ENCODE measurements at places on chromosomes 1 and 21. TPM values are rescaled to one million over a fixed set of nuclear protein-coding genes. Genes with fewer than 3 reads are reported as not detected.

GRCh38 chr1:239722035-239722434 lies 335.7 kb downstream of the CHRM3 start:
- no peak for DNase-seq

The PLA2G2C gene
- polyA plus RNA-seq, result not detected

The BROX gene
- polyA plus RNA-seq, result 23.5 TPM

The S100A8 gene
- polyA plus RNA-seq, result 12.5 TPM
